NCI-H510A treated with DMSO at 0.1 percent for 48 hours (cell line): ENCODE measurements at places on chromosomes 12 and 14.

GRCh38 chr12:80936353-80936641 lies 1.4 kb downstream of the LIN7A start:
- peak; percentile 84 for DNase-seq

- DNase-seq = no peak
Measured at GRCh38 chr14:56858422-56858821, 48.1 kb upstream of the OTX2 start.

DNA sequence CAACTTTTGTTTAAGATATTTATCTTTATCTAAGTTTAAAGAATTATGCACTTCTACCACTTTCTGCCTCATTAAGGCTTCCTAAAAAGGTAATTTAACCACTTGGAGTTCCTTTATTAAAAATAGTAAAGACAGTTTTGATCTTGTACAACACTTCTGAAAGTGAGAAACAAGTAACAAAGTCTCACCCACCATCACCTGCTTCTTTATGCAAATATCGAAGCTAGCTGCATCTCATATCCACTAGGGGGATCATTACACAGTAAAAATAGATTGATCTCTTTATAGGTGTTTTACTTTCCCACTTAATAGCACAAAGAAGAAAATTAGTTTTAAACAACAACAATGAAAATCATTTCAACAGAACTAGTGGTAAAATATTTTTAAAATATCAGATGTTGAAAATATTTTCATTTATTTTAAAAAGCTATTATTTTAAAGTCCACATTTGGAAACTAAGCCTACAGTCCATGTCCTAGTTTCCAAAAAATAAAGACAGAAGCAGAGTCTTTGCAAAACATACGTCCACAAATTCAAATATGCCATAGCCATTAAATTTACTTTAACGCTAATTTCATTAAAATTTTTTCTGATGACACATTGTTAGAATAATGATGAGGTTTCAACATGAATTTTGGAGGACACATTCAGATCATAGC lies 160.0 kb upstream of the SOX5 start:
- DNase-seq = peak; percentile 54

DNA sequence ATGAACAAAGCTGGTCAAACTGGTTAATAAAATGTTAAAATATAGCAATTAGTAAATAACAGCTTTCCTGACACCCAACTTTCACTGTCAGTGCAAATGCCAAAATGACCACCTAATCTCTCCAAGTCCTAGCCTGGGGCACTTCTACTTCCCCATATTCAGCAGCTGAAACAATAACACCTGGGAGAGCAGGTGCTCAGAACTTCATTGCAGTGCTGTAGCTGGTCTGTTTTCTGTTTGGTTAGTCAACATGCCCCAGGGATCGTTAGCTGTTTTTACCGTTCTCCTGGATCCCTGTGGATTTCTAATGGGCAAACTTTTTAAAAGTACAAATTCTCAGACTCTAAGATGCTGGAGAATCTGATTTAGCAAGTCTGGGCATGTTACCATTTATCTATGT lies 759.7 kb downstream of the GALC start:
- no peak for DNase-seq

DNA sequence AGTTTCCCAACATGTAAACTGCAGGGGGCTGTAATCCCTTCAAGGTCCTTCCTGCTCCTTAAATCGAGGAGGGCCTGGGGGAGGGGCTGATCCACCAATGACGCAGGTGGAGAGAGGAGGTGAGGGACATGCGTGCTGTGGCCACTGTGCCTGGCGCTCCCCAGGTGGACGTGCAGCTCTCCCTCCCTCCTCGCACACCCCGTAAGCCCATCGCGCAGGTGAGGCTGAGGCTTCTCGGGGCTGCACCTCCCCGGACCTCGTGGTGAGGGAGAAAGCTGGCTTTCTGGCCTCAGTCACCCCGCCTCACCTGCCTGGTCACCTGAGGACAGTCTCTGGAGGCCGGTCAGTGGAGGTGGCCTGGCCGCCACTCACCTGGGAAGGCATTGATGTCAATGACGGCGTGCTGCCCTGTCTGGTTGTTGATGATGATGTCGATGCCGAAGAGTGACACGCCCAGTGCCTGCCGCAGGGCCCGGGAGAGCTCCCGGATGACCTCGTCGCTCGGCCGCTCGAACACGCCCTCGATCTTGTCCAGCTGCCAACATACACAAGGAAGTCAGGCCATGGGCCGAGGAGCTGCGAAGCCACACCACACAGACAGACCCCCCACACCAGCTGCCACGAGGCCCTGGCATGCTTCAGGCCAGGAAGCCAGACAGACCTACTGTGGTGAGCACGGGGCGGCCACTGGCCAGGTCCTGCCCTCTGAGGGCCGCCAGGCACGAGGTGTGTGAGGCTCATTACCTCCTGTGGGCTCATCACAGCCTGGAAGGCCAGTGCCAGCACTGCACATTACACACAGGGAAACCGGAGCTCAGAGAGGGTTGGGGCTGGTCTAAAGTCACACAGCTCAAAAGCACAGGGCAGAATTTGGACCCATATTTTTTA lies 23.3 kb downstream of the CHGA start:
- DNase-seq = no peak

- DNase-seq = no peak
Measured at GRCh38 chr12:124123296-124124000, 150.4 kb downstream of the ZNF664 start.

DNA sequence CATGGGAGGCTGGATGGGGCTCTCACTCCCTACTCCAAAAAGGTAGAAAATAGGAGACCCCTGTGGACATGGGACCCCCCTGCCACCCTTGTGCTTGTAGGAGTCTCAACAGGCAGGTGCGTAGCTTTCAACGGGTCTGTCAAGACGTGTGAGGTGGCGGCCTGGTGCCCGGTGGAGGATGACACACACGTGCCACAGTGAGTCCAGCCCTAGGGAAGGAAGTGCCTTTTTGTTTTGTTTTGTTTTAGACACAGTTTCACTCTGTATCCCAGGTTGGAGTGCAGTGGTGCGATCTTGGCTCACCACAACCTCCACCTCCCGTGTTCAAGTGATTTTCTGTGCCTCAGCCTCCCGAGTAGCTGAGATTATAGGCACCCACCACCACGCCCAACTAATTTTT lies 12.9 kb downstream of the P2RX4 start:
- no peak for DNase-seq

DNA sequence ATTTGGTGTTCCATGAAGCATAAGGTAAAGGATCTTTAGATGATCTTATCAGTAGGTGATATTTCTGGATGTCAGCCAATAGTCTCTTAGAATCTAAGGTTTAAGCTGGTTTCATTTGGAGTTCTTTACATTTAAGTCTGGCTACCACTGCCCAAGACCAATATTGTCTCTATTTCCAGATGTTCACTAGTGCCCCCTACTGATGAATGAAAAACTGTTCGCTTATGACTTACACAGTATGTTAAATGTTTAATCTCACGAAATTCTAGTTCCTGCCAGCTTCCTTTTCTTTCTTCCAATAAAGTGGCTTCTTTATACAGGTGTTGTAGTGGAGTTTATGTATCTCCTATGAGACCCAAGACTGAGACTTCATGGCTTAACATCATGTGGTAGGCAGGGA lies 31.8 kb upstream of the MIS18BP1 start:
- no peak for DNase-seq

- no peak for DNase-seq
Measured at GRCh38 chr12:55673638-55674037, 34.1 kb downstream of the ITGA7 start.

DNA sequence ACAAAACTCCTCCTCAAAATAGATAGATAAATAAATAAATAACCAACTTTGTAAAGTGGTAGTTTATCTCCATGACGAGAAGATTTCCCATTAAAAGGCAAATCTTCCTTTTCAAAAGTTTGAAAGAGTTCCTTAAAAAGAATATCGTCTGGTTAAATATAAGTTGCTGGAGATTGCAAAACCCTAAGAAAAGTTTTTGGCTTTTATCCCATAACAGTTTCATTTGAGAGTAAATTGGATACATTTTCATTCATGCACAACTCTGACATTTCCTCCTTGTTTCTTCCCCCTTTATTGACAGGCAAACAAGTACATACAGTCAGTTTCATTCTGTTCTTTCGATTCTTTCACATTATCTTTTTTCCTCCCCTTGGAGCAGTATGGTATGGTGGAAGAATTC lies 45.4 kb upstream of the BTG1 start:
- no peak for DNase-seq

GRCh38 chr14:75339059-75339458 lies 60.4 kb downstream of the FOS start:
- no peak for DNase-seq

DNA sequence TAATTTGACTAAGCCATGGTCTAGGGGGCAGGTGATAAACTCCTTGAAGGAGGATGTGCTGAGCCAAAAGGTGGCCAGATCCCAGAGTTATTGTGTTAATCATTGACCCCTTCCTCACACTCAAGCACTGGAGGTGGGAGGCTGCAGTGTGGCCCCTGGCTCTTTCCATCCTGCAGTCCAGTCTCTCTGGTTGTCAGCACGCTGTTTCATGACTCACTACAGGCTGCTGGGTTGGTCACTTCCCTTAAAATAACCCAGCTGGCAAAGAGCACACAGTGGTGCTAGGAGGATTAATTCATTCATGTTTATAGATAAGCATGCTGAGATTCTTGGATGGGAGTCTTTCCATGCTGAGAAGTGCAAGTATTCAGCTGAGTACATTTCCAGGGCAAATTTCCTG lies 228.9 kb downstream of the ANO2 start:
- DNase-seq = no peak

- DNase-seq = no peak
Measured at GRCh38 chr12:111066744-111067437, 146.5 kb upstream of the MYL2 start.

DNA sequence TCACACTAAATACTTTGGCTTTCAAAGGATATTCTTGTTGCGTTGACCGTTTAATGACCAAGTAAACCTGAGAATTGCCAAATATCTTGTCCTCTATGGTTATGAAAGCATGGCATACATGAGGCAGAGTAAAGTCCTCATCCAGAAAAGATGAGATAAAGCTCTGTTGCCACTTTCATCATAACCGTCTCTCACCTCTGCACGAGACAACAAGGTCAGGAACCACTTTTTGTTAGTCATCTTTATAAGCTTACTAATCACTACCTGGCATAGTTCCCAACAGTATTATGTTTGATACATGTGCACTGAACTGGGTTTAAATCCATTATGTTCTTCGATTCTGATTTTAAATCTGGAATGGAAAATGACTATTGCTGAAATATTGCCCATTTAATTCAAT lies 31.3 kb downstream of the PTPRB start:
- no peak for DNase-seq
